ENCODE measurements at places on chromosomes 12 and 14.

GRCh38 chr12:92446083-92446460 is 256.7 kb upstream of the PLEKHG7 start:
- DNase-seq: no peak

GRCh38 chr12:106235770-106236169 is 12.1 kb downstream of the CKAP4 start:
- no peak for DNase-seq

DNA sequence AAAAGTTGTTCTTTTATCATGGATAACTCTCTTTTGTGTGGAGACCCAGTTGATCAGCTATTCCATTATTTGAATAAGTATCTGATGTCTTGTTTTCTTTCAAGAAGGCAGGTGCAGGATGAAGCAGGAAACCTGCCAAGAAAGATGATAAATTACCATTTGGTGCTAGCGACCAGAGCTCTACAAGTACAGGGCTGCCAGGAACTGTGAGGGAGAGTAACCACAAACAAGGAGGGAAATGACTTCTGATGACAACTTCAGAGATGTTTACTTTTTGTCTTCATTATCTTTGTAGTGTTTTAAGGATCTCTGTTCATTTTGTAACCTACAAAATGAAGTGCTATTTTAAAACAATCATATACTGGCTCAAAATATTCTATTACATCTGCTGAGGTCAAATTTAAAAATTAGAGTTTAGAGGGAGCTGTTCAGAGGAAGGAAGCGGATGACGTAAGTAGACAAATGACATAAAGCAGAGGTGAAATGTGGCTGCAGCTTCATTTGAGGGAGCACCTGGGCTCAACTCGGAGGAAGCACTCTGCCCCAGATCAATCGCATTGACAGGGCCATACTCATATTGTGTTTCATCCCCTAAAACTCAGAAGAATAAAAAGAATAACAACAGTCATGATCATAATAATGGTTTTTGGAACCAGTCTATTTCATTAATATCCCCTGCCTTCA is 226.8 kb downstream of the C12orf42 start:
- DNase-seq: no peak

DNA sequence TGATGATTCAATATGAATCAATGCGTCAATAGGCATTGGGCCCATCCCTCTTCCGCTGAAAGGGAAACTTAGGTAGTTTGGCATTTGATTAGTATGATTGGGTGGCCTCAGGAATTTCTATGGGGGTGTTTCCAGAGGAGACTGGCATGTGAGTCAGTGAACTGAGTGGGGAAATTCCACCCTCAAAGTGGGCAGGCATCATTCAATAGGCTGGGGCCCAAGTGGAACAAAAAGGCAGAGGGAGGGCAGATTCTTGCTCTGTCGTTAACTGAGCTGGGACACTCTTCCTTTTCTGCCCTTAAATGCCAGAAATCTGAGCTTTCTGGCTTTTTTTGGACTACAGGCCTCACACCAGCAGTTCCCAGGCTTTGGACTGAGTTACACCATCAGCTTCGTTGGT is 373.5 kb downstream of the RPS29 start:
- DNase-seq: no peak

GRCh38 chr14:42469637-42470426 is 863.2 kb downstream of the LRFN5 start:
- no peak for DNase-seq

GRCh38 chr14:96205978-96206360 is 1.3 kb downstream of the BDKRB2 start:
- DNase-seq: no peak

DNA sequence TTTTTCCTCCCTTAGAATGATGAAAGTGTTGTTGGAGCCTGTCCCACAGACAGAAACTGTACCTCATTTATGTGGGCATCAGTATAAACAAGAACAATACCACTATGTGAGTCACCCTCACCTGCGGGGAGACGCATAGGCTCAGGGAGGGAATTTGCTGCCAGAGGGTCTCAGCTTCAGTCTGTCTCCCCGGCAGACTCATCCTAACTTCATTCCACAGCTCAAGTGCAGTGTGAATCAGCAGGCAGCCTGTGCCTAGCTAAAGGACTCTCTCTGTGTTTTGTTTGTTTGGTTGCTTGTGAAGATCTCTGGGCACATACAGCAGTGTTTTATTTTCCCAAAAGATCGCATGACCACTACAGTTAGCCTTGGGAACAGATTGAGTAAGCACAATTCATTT is 98.9 kb downstream of the PRKCH start:
- DNase-seq: no peak

- no peak for DNase-seq
Observed at GRCh38 chr14:98947911-98948595, 323.9 kb downstream of the BCL11B start.

Data from neuronal stem cell (in vitro differentiated cells).